ENCODE measurements at places on chromosomes 4 and X. TPM values are rescaled to one million over a fixed set of nuclear protein-coding genes. Genes with fewer than 3 reads are reported as not detected.
A peak's percentile ranks its signal among the peaks of the same experiment; 100 is the strongest.

DNA sequence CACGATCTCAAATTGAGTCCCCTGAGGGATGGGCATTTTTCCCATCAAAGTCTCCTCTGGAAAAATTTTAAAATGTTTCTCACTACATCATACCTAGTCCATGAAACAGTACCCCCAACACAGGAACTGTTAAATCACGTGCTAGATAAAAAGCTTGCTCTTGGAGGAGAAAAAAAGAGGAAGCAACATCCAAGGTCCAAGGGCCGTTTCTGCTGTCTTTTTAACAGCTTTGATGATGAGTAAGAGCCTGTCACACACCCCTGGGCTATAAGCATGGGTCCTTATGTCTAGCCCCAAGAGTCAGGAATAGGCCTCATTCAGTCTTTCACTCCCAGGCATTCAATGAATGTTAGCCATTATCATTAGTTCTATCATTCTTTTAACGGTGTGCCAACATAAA is 128.9 kb downstream of the SH3KBP1 start:
- DNase-seq, result no peak

DNA sequence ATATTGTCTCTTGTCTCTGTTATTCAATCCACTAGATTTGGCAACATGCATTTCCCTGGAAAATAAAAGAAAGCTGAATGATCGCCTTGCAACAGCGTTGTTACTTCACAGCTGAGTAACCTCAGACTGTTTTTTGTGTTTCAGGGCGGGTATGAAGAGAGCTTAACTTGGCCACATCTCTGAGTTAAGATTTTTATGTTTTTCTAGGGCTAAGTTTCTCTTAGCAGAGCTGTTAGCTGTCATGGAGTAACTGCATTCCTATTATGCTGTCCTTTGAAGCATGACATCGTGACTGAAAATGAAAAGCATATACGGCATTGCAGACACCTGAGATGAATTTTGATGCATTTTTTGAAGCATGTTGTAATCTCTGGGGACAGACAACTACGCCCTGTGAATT is 1798.9 kb downstream of the PCDH7 start:
- peak; percentile 20 for DNase-seq

The TEX13C gene
- not detected for polyA plus RNA-seq

The INTU gene
- 21.9 TPM for polyA plus RNA-seq

DNA sequence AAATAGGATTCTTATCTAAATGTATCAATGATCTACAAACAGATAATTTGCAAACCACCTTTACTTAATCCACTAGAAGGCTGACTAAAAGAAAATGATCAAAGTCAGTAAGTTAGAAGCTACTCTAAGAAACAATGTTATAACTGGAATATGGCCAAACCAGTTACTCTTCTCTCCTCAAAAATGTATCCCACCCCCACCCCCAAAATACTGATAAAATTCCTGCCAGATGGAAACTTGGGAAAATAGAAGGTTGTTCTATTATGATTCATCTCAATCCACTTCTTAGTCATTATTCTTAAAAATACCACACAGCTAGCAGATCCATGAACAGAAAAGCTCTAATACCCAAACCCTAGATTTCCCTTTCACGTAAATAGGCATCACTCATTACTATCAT is 206.4 kb downstream of the KLHL13 start:
- no peak for DNase-seq

GRCh38 chr4:8343967-8344331 is 74.4 kb downstream of the HTRA3 start:
- no peak for DNase-seq

The GPRASP2 gene
- 41.0 TPM for polyA plus RNA-seq

The GALNTL6 gene
- 2.8 TPM for polyA plus RNA-seq

- no peak for DNase-seq
Measured at GRCh38 chr4:4968161-4968725, 51.0 kb downstream of the CYTL1 start.

- DNase-seq, result no peak
Measured at GRCh38 chr4:57403591-57403990, 293.4 kb upstream of the IGFBP7 start.

GRCh38 chr4:6676722-6677558 is 16.7 kb upstream of the S100P start:
- DNase-seq, result no peak

DNA sequence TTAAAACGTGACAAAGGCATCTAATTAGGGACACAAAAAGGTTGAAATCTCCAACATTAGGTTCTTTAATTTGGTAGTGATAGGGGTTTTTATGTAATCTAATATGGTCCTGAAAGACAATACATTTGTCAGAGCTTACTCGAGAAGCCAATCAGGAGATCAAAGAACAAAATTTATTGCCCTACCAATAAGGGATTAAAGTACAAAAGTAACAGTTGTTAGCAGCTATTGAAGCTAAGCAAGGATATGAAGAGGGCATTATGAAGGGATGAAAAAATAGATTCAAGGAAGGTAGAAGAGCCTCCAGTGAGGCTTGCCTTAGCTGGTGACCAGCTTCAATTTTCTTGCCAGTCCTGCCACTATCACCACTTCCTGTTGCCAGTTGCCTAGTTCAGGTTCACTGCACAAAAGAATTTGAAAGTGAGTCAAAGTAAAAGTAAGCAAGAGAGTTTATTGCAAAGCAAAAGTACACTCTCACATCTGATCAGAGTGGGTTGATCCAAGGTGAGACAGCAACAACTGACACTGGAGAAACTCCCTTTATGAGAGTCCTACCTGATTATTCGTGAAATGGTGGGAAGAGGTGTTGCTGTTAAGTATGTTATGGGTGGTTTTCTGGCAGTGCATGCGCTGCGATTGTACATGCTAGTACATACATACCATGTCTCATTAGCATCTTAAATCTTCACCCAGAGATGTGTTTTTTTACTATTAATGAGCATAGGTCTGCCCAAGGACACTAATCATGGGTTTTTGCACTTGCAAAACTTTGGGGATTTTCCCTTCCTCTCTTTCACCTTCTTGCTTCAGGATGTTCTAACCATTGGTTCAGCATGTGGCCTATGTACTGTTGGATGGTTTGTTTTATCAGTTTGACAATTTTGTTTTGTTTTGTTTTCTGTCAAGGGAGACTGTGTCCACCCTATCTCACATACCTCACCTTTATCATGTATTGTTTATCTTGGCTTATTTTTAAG is 263.2 kb upstream of the ITM2A start:
- DNase-seq, result no peak
